ENCODE measurements at places on chromosomes 5 and 9.

GRCh38 chr9:136488247-136489214 is 5.7 kb upstream of the SEC16A start:
- H3K4me1 ChIP-seq = peaks cover 7% of the 10 kb centered on the region
- H3K27me3 ChIP-seq = no peaks in the 10 kb centered on the region
- H3K27ac ChIP-seq = no peak overlapping the region
- DNase-seq = peak; percentile 77
- H3K4me3 ChIP-seq = no peak overlapping the region

DNA sequence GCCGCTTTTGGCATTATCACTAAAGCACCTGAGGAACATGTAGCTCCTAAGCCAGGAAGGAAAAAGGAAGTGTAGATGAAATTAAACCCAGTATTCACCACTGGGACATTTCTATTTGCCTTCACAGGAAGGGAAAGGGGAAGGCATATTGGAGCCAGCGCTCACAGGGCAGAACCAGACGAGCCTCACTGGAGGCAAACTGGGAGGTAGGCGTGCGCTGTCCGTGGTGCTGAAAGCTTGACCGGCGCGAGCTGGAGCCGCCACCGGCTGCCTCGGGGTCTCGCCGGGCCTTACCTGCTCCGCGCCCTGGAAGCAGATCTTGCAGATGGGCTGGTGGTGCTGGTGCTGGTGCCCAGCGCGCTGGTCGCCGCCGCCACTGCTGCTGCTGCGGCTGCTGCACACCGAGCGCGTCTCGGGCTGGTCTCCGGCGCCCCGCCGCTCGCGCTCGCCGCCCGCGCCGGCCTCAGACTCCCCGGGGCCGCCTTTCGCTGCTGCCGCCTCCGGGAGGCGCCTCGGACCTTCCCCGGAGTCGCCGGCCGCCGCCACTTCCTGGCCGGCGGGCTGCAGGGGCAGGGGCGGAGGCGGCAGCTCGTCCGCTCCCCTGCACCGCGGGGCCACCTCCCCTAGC is 732 bp downstream of the MARCHF11 start:
- peaks cover 3% of the 10 kb centered on the region for H3K36me3 ChIP-seq
- H3K27me3 ChIP-seq = peaks cover 26% of the 10 kb centered on the region
- DNase-seq = peak; percentile 40
- H3K4me1 ChIP-seq = peaks cover 9% of the 10 kb centered on the region
- peak overlapping the region; percentile 13 for H3K4me3 ChIP-seq

GRCh38 chr5:156669416-156669815 is 180.7 kb upstream of the PPP1R2B start:
- no peaks in the 10 kb centered on the region for H3K36me3 ChIP-seq
- no peaks in the 10 kb centered on the region for H3K4me1 ChIP-seq
- no peak overlapping the region for H3K4me3 ChIP-seq
- no peak overlapping the region for H3K27ac ChIP-seq
- no peak for DNase-seq

DNA sequence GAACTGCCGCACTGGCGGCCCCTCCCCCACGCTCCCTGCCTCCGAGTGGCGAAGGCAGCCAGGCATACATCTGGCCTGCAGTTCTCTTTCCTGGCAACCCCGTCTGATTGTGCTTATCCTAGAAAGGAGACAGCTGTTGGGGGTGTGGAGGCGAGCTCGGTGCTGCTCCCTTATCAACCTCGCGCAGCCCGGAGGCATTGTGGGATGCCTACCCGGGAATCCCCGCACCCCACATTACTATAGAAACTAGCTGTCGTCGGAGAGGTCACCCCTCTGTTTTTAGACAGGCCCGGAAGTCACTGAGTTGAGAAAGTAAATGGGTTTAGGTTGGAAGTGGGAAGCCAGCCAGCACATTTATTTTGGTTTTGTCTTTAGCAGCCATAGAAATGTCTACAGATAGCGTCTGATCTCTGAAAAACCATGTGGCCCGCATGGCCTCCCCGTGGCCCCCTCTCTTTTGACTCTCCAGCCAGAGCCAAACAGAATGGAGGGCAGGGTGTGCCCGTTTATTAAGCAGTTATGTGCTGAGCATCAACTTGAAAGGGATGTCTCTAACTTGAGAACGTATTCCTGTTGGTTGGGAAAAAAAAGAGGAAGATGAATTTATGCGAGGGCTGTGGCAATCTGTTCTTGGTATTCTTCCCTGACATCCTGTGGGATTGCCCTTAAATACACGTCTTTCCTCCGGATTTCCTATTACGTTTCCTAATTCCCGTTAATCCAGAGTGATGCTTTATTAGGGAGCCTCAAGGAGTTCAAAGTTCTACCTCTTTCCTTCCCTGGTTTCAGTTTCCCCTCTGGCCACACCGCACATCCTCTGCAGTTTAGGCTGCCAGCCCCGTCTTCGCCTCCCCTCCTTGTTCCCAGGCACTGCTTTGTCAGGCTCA is 3.9 kb downstream of the STC2 start:
- peaks cover 41% of the 10 kb centered on the region for H3K36me3 ChIP-seq
- H3K27me3 ChIP-seq = peaks cover 22% of the 10 kb centered on the region
- peak overlapping the region; percentile 52 for H3K27ac ChIP-seq
- peaks cover 45% of the 10 kb centered on the region for H3K4me1 ChIP-seq
- peak overlapping the region; percentile 40 for H3K4me3 ChIP-seq
- peak; percentile 17 for DNase-seq

- peaks cover 20% of the 10 kb centered on the region for H3K4me1 ChIP-seq
- DNase-seq = no peak
- H3K36me3 ChIP-seq = no peaks in the 10 kb centered on the region
- H3K27me3 ChIP-seq = peaks cover 29% of the 10 kb centered on the region
- H3K4me3 ChIP-seq = peak overlapping the region; percentile 71
Observed at GRCh38 chr5:180070756-180071530, 616 bp downstream of the RNF130 start.

DNA sequence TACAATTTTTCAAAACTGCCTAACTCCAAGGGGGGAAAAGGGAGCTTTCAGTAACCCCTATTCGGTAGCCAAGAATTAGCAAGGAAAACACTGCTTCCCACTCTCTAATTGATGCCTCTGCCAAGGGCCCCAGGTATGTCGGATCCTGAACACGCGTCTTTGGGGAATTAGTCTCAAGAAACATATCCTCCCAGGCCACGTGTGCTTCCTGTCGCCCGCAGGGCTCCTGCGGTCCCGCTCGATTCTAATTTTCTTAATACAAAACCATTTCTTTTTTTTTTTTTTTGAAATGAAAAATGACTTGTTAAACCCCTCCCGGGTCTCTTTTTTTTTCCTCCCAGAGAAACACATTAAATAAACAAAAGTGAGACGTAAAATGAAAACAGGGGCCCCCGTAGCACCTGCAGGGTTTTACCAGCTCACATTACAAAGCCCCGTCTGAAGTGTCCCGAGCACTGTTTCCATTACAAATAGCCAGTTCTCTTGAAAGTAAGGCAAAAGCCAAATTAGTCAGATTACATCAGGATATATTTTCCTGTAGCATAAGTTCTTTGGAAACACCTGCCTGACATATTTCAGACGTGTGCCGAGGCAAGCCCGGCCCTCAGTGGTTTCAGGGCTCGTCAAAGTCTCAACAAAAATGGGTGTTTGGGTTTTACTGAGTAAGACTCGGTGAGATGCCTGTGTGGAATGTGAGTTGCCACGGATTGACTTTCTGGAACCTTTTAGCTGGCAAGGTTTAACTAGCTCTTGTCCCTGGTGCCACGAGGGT is 21.5 kb downstream of the SMIM23 start:
- H3K27me3 ChIP-seq = peaks cover 40% of the 10 kb centered on the region
- H3K36me3 ChIP-seq = no peaks in the 10 kb centered on the region
- no peak overlapping the region for H3K4me3 ChIP-seq
- DNase-seq = no peak
- H3K27ac ChIP-seq = no peak overlapping the region
- no peaks in the 10 kb centered on the region for H3K4me1 ChIP-seq

DNA sequence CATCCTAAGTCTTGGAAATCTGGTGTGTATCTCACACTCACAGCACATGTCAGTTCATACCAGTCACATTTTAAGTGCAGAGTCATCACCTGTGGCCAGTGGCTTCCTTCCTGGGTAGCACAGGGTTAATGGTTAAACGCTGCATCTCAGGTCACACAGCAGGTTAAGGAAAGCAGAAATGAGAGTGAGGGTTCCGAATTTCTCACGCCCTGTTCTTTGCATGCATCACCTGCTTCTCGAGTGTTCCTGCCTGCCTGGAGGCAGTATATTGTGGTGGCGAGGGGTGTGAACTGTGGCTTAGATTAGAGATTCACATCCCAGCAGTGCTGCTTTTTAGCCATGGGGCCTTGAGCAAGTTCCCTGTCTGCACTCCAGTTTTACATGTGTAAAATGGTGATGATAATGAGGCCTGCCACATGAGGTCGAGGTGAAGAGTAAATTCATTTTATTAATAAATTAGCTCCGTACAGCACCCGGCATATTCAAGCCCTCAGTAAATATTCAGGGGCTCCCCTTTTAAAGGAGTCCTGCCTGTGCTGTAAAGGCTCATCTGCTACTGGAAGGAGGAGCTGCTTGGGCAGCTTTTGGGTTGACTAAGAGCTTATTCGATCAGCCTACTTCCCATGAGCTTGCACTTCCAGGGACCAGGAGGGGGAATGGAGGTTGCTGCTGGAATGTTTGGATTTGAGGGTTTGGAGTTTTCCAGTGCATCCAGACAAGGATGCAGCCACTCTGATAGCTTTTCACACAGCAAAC is 61.1 kb upstream of the SAP30L start:
- peaks cover 18% of the 10 kb centered on the region for H3K4me1 ChIP-seq
- H3K27ac ChIP-seq = peak overlapping the region; percentile 17
- no peak overlapping the region for H3K4me3 ChIP-seq
- peaks cover 41% of the 10 kb centered on the region for H3K36me3 ChIP-seq

DNA sequence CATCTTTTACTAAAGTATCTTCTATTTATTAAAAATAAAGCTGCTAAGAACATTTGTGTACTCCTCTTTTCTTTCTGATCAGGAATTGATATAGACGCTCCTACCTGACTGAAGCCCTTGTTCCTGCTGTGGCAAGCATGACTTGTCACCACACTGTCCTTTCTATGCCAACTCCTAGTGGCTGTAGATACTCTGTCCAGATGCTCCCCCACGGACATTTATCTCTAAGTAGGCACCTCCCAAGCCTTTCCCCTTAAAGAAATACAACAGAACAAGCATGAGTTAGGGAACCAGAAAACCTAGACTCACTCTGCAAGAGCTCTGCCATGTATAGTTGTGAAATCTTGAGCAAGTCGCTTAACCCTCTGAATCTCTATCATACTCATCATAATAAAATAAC is 53.2 kb downstream of the FAM114A2 start:
- H3K27me3 ChIP-seq = no peaks in the 10 kb centered on the region
- H3K4me3 ChIP-seq = no peak overlapping the region
- no peak for DNase-seq

- H3K4me1 ChIP-seq = peaks cover 84% of the 10 kb centered on the region
- peak; percentile 94 for DNase-seq
- H3K36me3 ChIP-seq = peaks cover 75% of the 10 kb centered on the region
- H3K27ac ChIP-seq = peak overlapping the region; percentile 95
- H3K27me3 ChIP-seq = no peaks in the 10 kb centered on the region
Observed at GRCh38 chr9:129868872-129869486, 33.7 kb downstream of the USP20 start.

DNA sequence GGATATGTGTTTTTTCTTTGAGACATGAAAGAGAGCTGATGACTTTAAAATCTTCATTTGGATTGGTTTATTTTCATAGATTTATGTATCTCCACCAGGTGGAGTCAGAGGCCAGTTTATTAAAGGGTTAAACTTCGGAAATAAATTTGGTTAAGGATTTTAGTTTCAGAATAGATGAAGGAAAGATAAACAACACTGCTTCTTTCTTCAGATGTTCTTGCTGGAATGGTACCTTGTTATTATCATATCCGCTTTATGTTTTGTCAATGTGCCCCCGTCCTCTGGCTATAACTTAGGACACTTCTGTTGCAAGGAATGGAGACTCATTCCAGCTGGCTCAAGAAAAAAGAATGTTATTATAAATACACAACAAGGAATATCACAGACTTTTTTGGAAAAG is 81.2 kb downstream of the ALDH1A1 start:
- no peak overlapping the region for H3K27ac ChIP-seq
- no peaks in the 10 kb centered on the region for H3K4me1 ChIP-seq
- H3K36me3 ChIP-seq = no peaks in the 10 kb centered on the region
- H3K4me3 ChIP-seq = no peak overlapping the region
- no peak for DNase-seq
- H3K27me3 ChIP-seq = peaks cover 2% of the 10 kb centered on the region

- DNase-seq = no peak
- H3K4me1 ChIP-seq = no peaks in the 10 kb centered on the region
- H3K36me3 ChIP-seq = no peaks in the 10 kb centered on the region
Observed at GRCh38 chr9:126933334-126933980, 18.9 kb downstream of the RALGPS1 start.

GRCh38 chr9:126335837-126336735 is 9.5 kb downstream of the MVB12B start:
- H3K27me3 ChIP-seq = no peaks in the 10 kb centered on the region
- no peak for DNase-seq
- peaks cover 7% of the 10 kb centered on the region for H3K4me1 ChIP-seq
- no peak overlapping the region for H3K27ac ChIP-seq

DNA sequence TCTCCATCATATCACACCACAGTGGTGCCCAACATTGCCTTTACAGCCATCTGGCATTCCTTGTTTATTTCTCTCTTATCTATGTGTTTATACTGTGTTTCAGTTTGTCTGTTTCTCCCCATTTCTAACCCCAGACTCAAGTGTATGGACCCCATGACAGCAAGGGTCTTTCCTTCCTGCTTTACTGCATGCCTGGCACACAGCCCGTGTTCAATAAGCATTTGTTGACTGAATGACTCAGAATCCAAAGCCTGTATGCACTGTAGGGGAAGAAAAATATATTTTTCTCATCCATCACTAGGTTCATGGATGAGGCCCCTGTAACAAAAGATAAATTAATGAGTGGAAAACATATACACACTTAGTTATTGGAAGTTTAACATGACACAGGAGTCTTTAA is 190.8 kb upstream of the SEMA6A start:
- no peaks in the 10 kb centered on the region for H3K4me1 ChIP-seq
- no peak overlapping the region for H3K4me3 ChIP-seq
- H3K36me3 ChIP-seq = no peaks in the 10 kb centered on the region

DNA sequence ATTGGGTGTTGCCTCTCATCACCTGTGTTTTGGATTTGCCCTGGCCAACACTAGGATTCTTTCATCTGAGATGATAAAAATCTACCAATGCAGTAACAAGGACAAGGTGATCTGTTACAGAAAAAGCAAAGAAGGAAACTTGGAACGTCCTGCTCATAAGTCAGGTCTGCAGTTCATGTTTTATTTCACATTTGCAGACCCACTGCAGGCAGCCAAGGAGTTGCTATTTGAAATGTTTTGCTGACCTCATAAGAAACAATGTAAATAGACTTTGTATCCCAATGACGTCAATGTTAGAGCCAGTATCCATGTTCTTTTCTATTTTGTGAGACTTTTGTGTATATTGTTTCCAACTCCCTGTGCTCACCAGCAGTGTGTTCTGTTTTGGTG is 312.9 kb downstream of the DEPDC1B start:
- peaks cover 4% of the 10 kb centered on the region for H3K27me3 ChIP-seq
- no peak for DNase-seq

GRCh38 chr5:155512329-155512728 is 498.8 kb downstream of the KIF4B start:
- DNase-seq = no peak
- H3K4me1 ChIP-seq = no peaks in the 10 kb centered on the region
- no peak overlapping the region for H3K27ac ChIP-seq
- no peaks in the 10 kb centered on the region for H3K36me3 ChIP-seq
- H3K27me3 ChIP-seq = no peaks in the 10 kb centered on the region

Measured in activated CD4-positive, alpha-beta T cell treated with anti-CD3 and anti-CD28 coated beads, Interleukin-2, amount 10 ng/mL, durations not matched to agents 7 days and 5 days (primary cell).